ENCODE measurements at places on chromosomes 1 and 21.

DNA sequence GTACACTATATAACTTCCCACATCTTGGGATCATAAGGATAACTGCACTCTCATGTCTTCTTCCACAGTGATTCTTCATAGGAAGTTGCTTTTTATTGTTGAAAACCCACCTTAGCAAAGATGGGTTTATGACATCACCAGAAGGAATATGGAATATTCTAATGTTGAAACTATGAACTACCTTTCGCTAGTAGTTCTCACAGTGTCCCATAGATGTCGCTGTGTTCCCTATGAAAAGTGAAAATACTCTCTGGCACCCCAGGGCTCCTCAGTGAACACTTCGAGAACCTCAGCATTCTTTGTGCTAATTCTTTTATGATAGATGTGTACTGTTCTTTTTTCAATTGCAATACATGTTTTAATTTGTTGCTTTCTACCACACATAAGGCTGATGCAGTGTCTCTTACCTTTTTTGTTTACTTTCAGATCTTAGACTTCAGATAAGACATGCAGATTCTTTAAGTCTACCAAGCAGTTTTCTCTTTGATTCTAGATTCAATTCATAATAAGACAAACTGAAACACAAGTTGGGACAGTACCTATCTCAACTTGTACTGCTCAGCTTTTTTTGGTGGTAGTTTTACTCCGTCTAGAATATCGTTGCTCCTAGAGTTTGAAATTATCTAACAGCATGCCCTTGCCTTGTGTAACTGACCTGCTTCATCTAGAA lies 90.8 kb downstream of the GTF2B start:
- no peak for DNase-seq

DNA sequence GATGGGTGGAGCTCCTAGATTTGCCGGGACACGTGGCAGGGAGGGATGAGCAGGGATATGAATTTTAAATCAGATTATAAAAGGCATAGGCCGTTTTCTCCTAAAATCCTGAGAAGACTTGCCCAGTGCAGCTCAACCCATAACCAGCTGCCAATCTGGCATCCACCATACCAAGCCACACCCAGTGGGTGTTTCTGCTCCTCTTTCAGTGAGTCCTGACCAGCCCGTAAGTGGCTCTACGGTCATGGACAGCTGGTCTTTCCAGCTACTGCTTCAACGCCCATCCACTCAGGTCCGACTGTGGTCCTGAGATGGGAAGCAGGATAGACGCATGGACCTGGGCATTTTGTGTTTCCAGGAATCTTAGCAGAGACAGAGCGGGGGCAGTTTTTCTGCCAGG lies 107.2 kb downstream of the LAMC2 start:
- DNase-seq = no peak

DNA sequence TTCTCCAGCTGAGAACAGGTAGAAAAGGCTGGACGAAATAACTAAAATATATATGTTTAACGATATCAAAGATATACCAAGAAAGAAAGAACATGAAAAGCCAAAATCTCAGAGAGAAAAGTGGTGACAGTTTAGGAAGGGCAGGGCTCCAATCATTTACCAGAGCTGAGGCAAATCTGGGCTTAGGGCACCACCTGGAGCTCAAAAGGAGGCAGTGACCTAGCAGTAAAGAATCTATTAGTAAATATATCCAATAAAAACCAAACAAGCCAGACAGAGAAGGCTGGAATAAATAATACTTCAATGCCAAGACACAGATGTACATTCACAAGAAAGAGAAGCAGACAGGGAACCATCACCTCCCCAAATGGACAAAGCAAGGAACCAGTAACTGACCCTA lies 43.5 kb downstream of the CHIA start:
- no peak for DNase-seq

- DNase-seq = no peak
These were observed 6.4 kb downstream of the IL6R start for GRCh38 chr1:154411525-154411924.

GRCh38 chr1:229127301-229127700 lies 143.6 kb upstream of the RAB4A start:
- DNase-seq = no peak

DNA sequence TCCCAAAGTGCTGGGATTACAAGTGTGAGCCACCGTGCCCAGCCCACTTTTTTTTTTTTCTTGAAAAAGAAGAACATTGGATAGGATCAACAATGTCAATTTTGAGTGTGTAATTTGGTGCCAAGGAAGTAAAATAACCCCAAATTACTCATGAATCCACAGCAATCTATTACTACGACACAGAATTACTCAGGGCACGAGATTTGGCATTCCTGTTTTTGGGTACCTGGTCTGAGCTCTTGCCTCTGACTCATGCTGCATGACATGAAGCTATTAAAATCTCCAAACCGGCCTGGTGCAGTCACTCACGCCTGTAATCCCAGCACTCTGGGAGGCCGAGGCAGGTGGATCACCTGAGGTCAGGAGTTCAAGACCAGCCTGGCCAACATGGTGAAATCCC lies 10.4 kb downstream of the RNF19B start:
- no peak for DNase-seq

GRCh38 chr1:227948493-227949260 lies 945 bp upstream of the WNT9A start:
- DNase-seq = no peak

DNA sequence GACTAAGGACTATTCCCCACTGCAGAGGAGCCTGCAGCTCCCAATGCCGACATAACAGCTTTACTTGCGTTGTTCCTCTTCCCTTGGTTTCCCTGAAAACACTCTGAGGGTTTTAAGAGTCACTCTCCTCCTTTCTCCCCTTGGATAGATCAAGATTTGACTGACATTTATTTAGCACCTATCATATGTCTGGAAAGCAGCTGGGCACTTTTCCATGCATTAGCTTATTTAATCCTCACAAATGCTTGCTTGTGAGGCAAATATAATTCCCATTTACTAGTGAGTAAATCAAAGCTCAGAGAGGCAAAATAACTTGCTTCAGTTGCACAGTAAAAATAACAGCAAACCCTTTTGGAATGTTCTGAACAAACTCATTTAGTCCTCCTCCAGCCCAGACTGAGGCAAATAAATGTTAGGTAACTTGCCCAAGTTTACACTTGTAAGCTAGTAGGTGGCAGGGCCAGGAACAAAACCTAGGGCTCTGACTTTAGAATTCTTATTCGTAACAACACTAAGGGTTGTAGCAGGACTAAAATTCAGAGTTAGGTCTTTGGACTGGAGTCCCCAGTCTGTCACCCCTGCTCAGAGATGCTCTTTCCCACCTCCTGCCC lies 81.4 kb downstream of the KCND3 start:
- DNase-seq = no peak

DNA sequence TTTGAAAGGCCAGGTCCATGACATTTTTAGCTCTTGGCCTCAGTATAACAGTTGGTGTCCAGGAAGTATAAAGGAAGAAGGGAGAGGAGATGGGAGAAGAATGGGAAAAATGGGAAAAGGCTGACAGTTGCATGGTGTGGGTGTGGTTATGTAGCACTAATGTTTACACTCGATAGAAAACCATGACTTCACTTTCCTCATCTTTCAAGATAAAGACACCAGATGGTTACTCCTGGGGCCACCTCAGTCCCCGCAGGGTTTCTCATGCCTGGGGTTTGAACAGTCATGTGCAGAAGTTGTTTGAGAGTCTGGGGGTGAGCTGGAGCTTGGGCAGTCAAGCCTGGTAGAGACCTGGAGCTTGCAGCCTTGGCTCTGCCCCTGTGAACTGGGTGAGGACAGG lies 7.9 kb downstream of the PGBD2 start:
- no peak for DNase-seq

GRCh38 chr1:182601913-182602312 lies 2.3 kb downstream of the RGS16 start:
- DNase-seq = no peak

GRCh38 chr1:175171036-175171913 lies 21.3 kb downstream of the KIAA0040 start:
- DNase-seq = no peak

- DNase-seq = no peak
These were observed 133.4 kb upstream of the ERG start for GRCh38 chr21:38631676-38632075.

- DNase-seq = no peak
These were observed 47.4 kb downstream of the SLC30A10 start for GRCh38 chr1:219880765-219881457.

DNA sequence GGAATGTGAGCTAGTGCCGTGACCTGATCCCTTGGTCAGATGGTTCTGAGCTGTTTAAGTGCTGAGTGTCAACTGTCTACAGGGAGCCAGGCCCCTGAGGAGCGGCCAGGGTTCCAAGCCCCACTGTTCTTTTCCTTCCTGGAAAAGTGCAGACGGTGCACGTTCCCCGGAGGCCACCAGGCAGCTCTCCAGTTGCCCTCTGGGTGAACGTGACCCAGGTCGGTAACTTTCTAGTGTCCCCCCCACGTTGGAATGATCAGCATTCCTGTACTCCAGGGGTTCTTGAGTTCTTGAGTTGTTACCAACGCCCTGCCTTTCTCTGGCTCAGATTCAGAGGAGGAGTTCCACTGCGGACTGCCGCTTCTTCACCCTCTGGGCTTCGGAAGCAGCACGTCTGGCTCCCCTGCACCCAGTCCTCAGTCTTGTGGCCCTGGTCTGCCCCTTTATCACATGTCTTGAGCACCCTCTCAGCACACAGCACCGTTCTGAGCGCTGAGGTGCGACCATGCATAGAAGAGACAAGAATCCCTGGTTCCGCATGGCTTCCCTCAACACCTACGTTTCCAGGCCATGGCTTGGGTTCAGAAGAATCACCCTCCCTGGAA lies 131.5 kb downstream of the DHRS3 start:
- DNase-seq = no peak

GRCh38 chr1:180841415-180841814 lies 71.3 kb upstream of the KIAA1614 start:
- no peak for DNase-seq

DNA sequence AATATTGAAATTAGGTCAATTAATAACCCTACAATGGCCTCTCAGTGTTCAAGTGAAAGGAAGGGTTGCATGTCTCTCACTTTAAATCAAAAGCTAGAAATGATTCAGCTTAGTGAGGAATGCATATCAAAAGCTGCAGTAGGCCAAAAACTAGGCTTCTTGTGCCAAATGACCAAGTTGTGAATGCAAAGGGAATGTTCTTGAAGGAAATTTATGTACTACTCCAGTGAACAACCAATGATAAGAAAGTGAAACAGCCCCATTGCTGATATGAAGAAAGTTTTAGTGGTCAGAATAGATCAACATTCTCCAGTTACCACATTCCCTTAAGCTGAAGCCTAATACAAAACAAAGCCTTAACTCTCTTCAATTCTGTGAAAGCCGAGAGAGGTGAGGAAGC lies 10.0 kb downstream of the MAEL start:
- no peak for DNase-seq

GRCh38 chr1:78096976-78097375 lies 51.2 kb downstream of the GIPC2 start:
- no peak for DNase-seq

DNA sequence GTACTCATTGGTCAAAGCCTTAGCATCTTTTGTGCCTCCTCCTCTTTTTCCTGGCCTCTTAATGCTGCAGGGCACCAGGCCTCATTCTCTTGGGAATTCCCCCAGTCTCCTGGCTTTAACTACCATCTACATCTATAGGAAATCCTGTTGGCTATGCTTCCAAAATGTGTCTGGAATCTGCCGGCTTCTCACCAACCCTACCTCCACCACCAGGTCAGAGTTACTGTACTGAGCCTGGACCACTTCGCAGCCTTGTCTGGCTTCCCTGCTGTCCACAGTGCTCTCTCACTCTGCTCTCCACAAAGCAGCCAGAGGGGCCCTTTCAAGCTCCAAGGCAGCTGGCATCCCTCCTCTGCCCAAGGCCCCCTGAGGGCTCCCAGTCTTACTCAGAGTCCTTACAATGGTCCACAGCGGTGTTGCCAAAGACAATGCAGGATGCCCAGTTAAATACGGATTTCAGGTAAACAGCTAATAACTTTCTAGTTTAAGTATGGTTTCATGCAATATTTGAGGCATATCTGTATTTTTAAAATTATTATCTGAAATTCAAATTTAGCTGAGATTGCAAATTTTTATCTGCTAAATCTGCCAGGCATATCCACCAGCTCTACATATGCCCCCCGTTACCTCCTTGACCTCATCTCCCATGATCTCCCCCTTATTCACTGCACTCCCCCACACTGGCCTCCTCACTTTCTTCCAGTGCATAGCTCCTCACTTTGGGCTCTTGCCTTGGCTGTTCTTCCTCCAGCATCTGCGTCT lies 34.5 kb upstream of the FAM163A start:
- DNase-seq = no peak

- DNase-seq = no peak
These were observed 13.4 kb downstream of the KIF21B start for GRCh38 chr1:201009962-201010645.

- DNase-seq = peak; percentile 34
These were observed 78.9 kb downstream of the TGFBR3 start for GRCh38 chr1:91806769-91807700.

GRCh38 chr1:63777286-63777685 lies 3.5 kb downstream of the ROR1 start:
- DNase-seq = no peak

GRCh38 chr21:28228636-28228995 lies 764.1 kb downstream of the LTN1 start:
- no peak for DNase-seq

DNA sequence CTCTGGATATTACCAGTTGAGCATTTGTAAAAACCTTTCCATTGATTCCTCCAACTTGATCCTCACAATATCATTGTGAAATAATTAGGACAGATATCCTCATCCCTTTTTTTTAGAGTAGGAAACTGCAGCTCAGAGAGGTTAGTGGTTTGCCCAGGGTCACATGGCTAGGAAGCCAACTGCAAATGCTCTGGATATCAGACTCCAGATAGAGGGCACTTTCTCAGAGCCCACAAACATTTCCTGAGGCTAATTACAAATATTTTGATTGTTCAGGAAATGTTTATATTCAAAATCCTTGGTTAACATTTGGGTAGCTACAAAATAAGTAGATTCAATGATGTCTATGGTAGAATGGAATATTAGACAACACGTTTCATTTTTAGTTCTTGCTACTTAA lies 154.8 kb upstream of the DPYD start:
- DNase-seq = no peak

- no peak for DNase-seq
These were observed 184.7 kb upstream of the SGIP1 start for GRCh38 chr1:66349242-66349641.

- DNase-seq = no peak
These were observed 112.2 kb downstream of the DHRS3 start for GRCh38 chr1:12505639-12506280.

- DNase-seq = peak; percentile 36
These were observed 43.5 kb upstream of the DNAJC6 start for GRCh38 chr1:65265651-65266351.

- DNase-seq = no peak
These were observed 7.1 kb downstream of the NHLH2 start for GRCh38 chr1:115833856-115834255.

DNA sequence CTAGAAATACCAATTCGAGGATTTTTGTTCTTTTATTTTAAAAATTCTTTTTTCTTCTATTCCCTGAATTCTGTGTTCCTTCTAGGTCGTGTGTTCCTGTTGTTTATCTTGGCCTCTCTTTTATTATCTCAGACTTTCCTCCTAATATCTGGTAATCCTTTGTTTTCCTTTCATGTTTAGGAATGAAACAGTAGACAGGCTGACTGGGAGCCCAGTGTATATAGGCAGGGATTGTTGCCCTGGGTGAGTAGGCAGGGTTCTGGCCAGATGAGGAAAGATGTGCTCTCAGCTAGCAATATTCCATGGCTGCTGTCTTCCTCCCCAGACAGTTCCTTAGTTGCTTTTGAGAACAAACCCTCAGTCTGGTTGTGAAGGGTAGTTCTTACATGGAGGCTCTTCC lies 161.8 kb upstream of the PDE4B start:
- DNase-seq = no peak

All from left hindlimb (tissue), 1 donor.